NCI-H1694 (cell line): ENCODE measurements at places on chromosomes 5 and 9.

GRCh38 chr9:34623374-34624235 lies 3.3 kb upstream of the DCTN3 start:
- no peak for DNase-seq

GRCh38 chr9:72592502-72593403 lies 71.3 kb downstream of the TMC1 start:
- DNase-seq: no peak

GRCh38 chr5:128513806-128514205 lies 24.2 kb downstream of the FBN2 start:
- no peak for DNase-seq

GRCh38 chr5:10130881-10131280 lies 118.8 kb downstream of the ATPSCKMT start:
- DNase-seq: no peak

DNA sequence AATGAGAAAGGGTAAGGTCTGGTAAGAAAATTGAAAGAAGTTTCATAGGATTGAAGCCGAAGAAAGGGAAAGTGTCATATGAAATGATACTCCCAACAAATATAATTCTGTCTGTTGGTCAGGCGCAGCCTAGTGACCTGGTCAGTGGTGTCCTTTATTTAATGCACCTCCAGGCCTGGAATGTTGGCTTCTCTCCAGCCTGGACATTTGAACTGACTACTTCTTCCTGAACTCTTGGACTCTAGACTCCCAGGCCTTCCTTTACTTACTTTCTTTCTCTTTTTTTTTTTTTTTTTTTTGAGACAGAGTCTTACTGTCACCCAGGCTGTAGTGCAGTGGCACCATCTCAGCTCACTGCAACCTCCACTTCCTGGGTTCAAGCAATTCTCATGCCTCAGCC lies 1381.5 kb upstream of the WWC1 start:
- no peak for DNase-seq

- DNase-seq: peak; percentile 80
Observed at GRCh38 chr5:160339406-160340130, 27.2 kb upstream of the CCNJL start.

DNA sequence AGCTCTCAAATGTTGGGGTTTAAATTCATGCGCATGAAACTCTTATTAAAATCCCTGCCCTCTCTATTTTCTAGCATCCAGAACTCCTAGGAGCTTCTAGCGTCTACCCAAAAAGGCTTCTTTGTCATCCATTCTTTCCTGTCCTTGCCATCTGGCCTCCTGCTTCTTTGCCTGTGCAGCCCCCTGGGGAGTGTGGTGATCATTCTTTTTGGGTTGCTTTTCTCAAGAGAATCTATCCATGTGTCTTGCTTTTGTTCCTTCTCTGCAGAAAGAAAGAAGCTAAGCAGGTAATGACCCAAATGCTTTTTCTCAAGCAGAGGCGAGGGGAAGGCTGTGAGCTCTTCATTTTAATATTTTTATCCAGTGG lies 26.6 kb downstream of the SKP2 start:
- no peak for DNase-seq

- no peak for DNase-seq
Observed at GRCh38 chr5:69284203-69284602, 48.4 kb downstream of the CCDC125 start.

DNA sequence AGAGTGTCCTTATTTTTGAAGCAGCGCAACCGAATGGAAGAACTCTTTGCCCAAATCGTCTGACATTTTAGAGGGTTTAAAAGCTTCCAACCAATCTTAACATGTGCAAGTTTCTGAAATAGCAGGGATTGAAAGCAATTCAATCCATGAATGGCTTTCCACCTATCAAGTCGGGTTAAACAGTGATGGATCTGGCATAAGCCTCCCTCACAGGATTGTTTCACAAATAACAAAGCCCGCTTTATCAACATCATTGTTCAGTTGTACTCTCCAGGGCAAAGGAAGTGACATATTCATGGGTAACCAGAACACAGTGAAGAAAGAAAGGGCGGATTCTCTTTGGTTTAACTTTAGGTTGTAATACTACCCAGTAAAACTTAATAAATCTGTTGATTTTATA lies 497.3 kb downstream of the MTRR start:
- no peak for DNase-seq

- no peak for DNase-seq
Observed at GRCh38 chr9:16356196-16356765, 514.2 kb downstream of the BNC2 start.

DNA sequence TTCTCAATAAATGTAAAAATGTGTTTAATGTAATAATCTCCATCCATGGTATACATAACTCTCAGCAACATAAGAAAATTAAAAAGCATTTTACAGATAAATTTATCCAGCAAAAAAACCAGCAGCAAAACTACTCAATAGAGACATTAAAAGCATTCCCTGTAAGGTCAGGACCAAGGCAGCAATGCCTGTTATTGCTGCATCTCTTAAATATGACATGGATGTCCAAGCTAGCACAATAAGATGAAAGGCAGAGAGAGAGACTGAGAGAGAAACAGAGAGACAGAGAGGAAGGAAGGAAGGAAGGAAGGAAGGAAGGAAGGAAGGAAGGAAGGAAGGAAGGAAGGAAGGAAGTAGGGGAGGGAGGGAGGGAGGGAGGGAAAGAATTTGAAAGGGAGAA lies 289.0 kb upstream of the PAPPA start:
- no peak for DNase-seq

DNA sequence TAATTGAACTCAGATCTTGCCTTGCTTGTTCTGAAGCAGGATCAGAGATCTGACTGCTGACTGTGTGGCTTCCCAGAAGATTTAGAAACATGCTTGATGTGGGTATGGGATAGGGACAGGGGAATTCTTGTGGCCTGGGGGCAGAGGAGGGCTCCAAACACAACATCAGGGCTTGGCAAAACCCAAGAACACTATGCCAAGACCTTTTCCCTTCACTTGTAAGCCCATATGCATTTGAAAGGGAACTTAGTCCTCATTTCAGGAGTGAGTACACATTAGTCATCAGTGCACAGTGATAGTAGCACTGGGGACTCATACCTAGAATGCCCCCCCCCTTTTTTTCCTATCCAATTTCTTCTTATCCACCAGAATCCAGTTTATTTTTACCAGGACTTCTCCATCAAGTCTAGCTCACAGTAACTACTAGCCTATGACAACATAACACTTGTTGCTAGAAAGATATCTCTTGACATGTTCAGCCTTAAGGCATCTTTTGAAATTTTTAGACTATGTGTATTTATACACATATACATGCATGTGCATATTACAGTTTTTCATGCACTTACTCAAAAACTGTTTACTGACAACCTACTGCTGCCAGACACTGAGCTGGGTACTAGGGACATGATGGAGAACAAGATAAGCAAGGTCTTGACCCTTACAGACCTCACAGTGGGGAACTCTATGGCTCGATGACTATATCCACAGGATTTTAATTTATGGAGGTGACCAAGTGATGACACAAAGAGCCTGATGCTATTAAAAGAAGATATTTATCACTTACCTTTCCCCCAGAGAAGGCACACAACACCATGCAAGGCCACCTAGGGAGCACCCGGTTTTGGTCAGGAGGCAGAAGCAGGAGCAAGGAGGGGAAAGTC lies 158.3 kb upstream of the MAP3K1 start:
- DNase-seq: no peak

GRCh38 chr5:149471406-149472183 lies 79.6 kb downstream of the CSNK1A1 start:
- no peak for DNase-seq

GRCh38 chr9:38687389-38687842 lies 32.5 kb downstream of the FAM240B start:
- no peak for DNase-seq

- DNase-seq: peak; percentile 37
Observed at GRCh38 chr5:34452170-34452828, 203.8 kb upstream of the RAI14 start.

GRCh38 chr5:66889524-66889923 lies 293.3 kb downstream of the MAST4 start:
- DNase-seq: no peak

- no peak for DNase-seq
Observed at GRCh38 chr5:167684251-167684650, 607.2 kb upstream of the WWC1 start.

DNA sequence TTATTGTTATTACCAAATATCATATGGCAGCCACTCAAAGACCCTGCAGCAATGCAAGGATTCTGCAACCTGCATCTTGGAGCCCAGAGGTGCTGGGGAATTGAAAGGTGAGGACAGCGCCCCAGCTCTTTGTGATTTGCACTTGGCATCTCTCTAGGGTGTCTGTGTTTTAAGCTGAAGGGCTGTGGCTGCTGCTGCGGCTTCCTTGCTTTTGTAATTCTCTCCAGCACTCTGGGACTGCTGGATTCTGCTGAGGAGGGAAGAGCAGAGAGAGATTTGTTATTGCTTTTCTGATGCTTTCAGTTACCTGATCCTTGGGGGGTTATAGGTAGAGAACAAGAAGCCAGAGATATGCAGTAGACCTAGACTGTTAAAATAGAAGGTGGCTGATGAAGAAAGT lies 562.4 kb downstream of the EBF1 start:
- DNase-seq: no peak

DNA sequence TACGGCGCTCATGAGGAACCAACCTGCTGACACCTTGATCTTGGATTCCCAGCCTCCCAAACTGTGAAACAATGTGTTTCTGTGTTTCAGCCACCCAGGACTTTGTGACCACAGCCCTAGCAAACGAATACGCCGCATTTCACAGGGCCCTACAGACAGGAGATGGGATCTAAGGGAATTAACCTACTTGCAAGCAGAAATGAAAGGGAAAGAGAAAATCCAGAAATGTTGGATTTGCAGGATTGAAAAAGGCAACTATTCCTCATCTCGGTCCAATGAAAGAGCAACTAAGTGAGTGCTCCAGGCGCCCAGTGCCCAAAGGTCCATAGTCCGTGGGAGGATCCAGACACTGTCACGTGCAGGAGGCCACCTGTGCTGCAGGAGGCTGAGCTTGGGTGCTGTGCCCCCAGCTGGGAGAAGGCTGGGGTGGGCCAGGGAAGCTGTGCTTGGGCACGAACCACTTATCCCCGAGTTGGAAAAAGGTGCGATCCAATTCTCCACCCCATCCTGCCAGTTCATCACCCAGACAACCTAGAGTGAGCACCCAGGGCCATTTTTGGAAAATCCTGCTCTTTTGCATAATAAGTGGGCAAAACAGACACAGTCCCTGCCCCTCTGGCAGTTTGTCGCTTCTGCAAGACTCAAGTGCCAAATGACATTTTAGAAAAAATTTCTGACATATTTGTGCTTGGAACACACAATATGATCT lies 177.9 kb downstream of the C9orf50 start:
- no peak for DNase-seq

DNA sequence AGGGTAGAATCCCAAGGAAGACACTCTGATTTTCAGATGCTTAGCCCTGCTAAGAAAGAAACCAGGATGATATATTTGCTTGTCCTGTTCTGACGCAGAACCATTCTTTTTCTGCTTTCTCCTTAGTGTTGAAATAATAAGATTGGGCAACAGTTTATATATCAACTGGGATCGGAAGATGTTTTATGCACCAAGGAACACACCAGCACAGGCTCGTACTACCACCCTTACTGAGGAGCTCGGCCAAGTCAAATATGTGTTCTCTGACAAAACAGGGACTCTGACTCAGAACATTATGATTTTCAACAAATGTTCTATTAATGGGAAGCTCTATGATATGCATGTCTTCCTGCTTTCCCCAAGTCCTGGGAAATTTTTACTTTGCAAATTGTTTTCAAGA lies 19.0 kb upstream of the RUSC2 start:
- DNase-seq: no peak

DNA sequence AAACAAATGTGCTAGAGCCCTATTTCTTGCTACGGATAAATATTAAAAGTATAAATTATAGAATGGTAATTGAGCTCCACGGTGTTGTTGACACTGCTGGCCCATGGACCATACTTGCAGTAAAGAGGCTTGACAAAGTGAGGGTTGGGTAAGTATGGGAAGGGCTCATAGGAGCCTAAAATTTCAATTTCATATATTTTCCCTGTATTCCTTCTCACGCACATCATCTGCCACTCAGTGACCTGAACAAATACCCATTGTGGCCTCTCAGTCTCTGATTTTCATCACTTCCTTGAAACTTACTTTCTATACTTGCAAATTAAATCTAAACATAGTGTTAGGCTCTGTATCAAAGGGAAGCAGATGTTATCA lies 116.5 kb downstream of the PIK3R1 start:
- DNase-seq: no peak

DNA sequence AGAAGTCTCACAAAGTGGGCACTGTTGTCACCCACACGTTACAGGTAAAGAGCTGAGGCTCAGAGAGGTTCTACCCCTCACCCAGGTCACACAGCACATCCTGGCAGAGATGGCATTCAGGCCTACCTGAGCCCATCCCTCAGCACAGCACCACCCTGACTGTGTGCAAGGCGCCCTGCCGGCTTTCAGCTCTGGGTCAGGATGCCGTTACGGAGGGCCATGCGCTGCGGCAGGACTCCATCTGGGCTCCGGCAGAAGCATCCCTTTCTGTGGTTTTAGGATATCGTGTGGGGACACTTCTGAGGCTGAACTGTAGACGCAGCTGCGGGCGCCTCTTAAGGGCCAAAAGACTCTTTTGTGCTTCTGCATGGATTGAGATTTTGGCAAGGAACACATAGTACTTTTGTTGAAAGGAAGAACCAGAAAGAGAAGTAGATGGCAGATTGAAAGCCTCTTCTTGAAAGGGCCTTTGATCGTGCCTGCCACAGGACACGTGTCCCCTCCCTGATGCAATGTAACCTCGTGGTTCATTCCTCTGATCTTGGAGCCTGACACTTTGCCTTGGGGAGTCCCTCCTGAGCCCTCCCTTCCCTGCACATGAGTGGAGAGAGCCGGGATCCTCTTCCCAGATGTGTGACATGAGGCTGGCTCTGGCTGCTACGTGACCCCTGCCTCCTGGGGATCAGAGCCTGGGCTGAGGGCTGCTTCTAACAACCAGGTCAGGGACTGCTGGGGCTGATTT lies 31.3 kb downstream of the USP20 start:
- no peak for DNase-seq

DNA sequence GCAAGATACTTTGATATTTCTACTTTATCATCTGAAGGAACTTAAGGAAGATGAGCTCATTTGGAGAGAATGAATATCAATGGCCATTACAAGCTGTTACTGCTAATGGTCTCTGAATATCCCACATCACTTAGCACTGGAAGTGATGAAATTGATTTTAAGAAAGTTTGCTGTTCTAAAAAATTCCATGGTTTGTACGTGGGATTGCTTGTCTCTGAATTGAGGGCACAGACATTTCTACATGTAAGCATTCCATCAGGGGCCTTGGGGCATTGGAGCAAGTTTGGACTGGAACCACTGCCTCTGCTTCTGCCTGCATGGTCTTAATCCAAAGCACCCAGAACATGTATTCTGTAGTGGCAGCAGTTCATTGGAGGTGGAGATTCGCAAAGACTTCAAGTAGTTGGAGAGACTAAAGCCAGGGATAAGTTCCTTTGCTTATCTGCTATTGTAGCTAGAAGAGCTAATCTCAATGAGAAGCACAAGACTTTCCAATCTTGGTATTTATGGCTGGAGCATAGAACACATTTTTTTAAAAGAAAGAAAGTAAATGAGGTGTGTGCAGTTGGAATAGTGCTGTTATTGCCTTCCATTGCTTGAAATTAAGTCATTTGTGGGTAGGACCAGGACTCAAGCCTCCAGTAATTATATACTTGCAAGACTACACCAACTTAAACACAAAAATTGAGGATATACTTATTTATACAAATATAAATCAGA lies 424.2 kb downstream of the SPATA31D1 start:
- DNase-seq: no peak

GRCh38 chr5:155952486-155953089 lies 374.4 kb upstream of the SGCD start:
- DNase-seq: no peak

GRCh38 chr9:87569518-87569917 lies 71.9 kb downstream of the DAPK1 start:
- DNase-seq: no peak
